Subcutaneous preadipocyte (primary cell): ENCODE measurements at places on chromosomes 1 and 21. TPM values are rescaled to one million over a fixed set of nuclear protein-coding genes. Genes with fewer than 3 reads are reported as not detected.

The TNFRSF9 gene
- under 0.01 TPM in 1 of 2 replicates, not detected in the other for total RNA-seq

The CLDN17 gene
- total RNA-seq: not detected in 2 replicates

The DCST1 gene
- not detected in 2 replicates for total RNA-seq

The SPRR2G gene
- total RNA-seq: not detected in 2 replicates

The BRINP2 gene
- under 0.01 TPM in 1 of 2 replicates, not detected in the other for total RNA-seq

The GOLT1A gene
- not detected in 2 replicates for total RNA-seq

The VPS26C gene
- total RNA-seq: 62.5 and 65.7 TPM in 2 replicates

The MYBPHL gene
- total RNA-seq: not detected in 2 replicates

The AMY2A gene
- total RNA-seq: not detected in 2 replicates

The TRIM67 gene
- total RNA-seq: under 0.01 TPM in 1 of 2 replicates, not detected in the other

The STRIP1 gene
- 31.2 and 44.6 TPM in 2 replicates for total RNA-seq

The TNFRSF8 gene
- total RNA-seq: under 0.01 TPM in 1 of 2 replicates, not detected in the other

The PCP4L1 gene
- total RNA-seq: not detected in 2 replicates

The EPHA10 gene
- not detected in 2 replicates for total RNA-seq

The RHD gene
- total RNA-seq: under 0.01 TPM in 1 of 2 replicates, not detected in the other
